Regular cardiac myocyte (primary cell): ENCODE measurements at places on chromosomes 1 and 21. TPM values are rescaled to one million over a fixed set of nuclear protein-coding genes. Genes with fewer than 3 reads are reported as not detected.

The SARS1 gene
- 275 and 281 TPM in 2 replicates for total RNA-seq

The SPRR2E gene
- not detected in 2 replicates for total RNA-seq

The MAP10 gene
- 0.96 and 1.1 TPM in 2 replicates for total RNA-seq

The APOBEC4 gene
- not detected in 2 replicates for total RNA-seq

The TNFRSF8 gene
- total RNA-seq: under 0.01 and 0.56 TPM in 2 replicates

The KLHDC9 gene
- 0.28 and 0.38 TPM in 2 replicates for total RNA-seq

The LCA5L gene
- total RNA-seq: 1.4 and 1.5 TPM in 2 replicates

The NTPCR gene
- total RNA-seq: 15.1 and 19.2 TPM in 2 replicates

The MAEL gene
- not detected in 2 replicates for total RNA-seq

The OR14K1 gene
- not detected in 2 replicates for total RNA-seq

The CD1E gene
- total RNA-seq: not detected in 2 replicates

The CAP1 gene
- 468 and 655 TPM in 2 replicates for total RNA-seq

The FUBP1 gene
- total RNA-seq: 76.7 and 148 TPM in 2 replicates

The ZNF496 gene
- total RNA-seq: 8.2 and 10.4 TPM in 2 replicates

The TTC39A gene
- total RNA-seq: 0.85 and 1.5 TPM in 2 replicates

The OR2L3 gene
- total RNA-seq: not detected in 2 replicates

The AIM2 gene
- total RNA-seq: not detected in 2 replicates

The TMEM50A gene
- total RNA-seq: 172 and 197 TPM in 2 replicates

The CDKN2C gene
- 15.8 and 38.5 TPM in 2 replicates for total RNA-seq

The BSND gene
- not detected in 2 replicates for total RNA-seq

The TEKT2 gene
- total RNA-seq: 0.28 TPM in 1 of 2 replicates, not detected in the other

The GLIS1 gene
- 0.19 and 0.56 TPM in 2 replicates for total RNA-seq

The C1orf87 gene
- not detected in 2 replicates for total RNA-seq

The ROR1 gene
- total RNA-seq: 7.3 and 11.3 TPM in 2 replicates

The KRTAP12-2 gene
- total RNA-seq: not detected in 2 replicates

The LCE3D gene
- total RNA-seq: not detected in 2 replicates

The RAVER2 gene
- 3.9 and 4.0 TPM in 2 replicates for total RNA-seq

The MATN1 gene
- total RNA-seq: 0.28 TPM in 1 of 2 replicates, not detected in the other

The LENEP gene
- total RNA-seq: 0.56 TPM in 1 of 2 replicates, not detected in the other

The GBP5 gene
- under 0.01 and 0.38 TPM in 2 replicates for total RNA-seq

The SAMD13 gene
- 0.56 and 0.77 TPM in 2 replicates for total RNA-seq

The RGS8 gene
- 0.28 TPM in 1 of 2 replicates, not detected in the other for total RNA-seq

The CHI3L2 gene
- 1.5 and 20.9 TPM in 2 replicates for total RNA-seq

The TSTD1 gene
- 19.6 and 41.4 TPM in 2 replicates for total RNA-seq

The NHLH1 gene
- under 0.01 TPM in 1 of 2 replicates, not detected in the other for total RNA-seq

The GPR25 gene
- total RNA-seq: not detected in 2 replicates

The OR2L5 gene
- total RNA-seq: not detected in 2 replicates

The AMPD1 gene
- not detected in 2 replicates for total RNA-seq

The TMEM82 gene
- not detected in 2 replicates for total RNA-seq
